ENCODE measurements at places on chromosomes 1 and 21.

GRCh38 chr21:25999921-26000582 is 170.5 kb downstream of the APP start:
- DNase-seq = peak; percentile 35

DNA sequence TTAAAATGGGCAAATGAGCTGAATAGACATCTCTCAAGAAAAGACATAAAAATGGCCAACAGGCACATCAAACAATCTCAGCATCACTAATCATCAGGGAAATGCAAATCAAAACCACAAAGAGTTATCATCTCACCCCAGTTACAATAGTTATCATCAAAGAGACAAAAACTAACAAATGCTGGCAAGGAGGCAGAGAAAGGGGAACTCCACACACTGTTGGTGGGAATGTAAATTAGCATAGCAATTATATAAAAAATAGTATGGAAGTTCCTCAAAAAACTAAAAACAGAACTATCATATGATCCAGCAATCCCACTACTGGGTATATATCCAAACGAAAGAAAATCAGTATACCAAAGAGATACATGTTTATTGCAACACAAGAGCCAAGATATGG is 68.7 kb downstream of the DENND1B start:
- no peak for DNase-seq

DNA sequence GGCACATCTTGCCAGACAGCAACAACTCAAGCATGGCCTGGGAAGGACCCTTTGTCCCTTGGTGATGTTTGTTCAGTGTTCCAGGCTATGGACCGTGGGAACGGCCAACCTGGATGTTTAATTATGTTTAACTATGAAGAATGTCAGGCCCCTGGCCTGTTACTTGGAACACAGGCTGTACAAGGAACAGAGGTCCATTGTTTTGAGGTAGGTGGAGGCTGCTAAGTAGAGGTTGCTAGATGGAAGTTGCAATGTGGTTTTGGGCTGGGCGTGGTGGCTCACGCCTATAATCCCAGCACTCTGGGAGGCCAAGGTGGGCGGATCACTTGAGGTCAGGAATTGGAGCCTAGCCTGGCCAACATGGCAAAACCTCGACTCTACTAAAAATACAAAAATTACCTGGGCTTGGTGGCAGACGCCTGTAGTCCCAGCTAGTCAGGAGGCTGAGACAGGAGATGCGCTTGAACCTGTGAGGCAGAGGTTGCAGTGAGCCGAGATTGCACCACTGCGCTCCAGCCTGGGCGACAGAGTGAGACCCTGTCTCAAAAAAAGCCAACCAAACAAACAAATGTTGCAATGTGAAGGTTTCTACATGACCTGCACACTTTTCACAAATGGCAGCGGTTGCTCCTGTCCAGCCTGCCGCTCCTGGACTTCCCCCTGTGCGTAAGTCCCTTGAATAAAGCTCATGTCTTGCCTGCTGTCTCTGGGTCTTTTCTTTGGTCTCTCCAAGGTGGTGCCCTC is 2.5 kb upstream of the LEFTY1 start:
- DNase-seq = no peak

DNA sequence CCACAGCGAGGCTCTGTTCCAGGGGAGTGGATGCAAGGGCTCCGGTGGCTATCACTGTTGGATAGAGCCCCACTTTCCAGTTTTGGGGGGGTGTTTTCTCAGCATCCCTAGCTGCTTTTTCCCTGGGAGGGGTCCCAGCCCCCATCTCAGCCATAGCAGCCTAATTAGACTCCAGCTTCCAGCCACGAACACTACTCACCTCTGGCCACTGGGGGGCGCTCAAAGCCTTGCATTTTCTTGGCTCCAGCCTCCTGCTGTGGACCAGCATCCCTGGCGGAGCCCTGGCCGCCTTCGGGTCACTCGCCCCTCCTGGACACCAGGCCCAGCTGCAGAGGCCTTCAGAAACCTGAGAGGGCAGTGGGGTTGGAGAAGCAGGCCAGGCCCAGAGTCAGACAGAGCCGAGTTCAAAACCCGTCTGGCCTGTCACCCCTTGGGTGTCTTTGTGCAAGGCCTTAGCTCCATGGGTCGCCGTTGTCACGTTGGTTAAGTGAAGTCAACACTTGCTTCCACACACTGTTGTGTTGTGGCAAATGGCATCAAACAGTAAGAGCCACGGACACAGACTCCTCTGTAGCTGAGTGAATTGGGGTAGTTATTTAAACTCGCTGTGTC is 93.5 kb upstream of the ACTL8 start:
- DNase-seq = peak; percentile 40

DNA sequence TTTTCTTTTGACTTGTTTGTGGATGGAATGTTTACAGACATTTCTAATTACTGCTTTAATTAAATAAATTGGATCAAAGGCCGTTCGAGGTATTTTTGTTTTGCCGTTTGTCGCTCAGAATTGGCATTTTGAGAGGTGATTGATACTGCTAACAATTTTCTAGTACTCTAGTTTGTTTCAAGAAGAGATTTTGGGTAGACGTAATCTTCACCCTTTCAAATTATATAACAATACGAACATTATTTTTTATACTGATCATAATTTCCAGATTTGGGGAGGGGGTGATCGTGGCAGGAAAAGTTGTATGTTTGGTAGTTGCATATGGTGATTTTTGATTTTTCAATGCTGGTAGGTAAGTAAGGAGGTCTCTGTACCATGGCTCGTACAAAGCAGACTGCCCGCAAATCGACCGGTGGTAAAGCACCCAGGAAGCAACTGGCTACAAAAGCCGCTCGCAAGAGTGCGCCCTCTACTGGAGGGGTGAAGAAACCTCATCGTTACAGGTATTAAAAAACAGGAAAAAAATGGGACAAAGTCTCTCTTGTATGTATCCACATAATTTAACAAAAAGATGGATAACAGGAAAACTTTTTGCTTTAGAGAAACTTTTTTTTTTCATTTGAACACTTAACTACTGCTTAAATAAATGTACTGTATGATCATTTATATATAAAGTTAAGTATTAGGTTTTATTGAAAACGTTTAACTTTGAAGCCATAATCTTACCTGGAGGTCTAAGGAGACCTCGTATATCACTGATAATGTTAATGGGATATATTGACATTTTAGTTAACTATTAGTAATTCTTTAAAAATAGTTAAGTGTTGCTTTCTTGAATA is 1.7 kb downstream of the H3-3A start:
- peak; percentile 61 for DNase-seq

GRCh38 chr1:193931356-193931755 is 744.9 kb upstream of the B3GALT2 start:
- DNase-seq = no peak

DNA sequence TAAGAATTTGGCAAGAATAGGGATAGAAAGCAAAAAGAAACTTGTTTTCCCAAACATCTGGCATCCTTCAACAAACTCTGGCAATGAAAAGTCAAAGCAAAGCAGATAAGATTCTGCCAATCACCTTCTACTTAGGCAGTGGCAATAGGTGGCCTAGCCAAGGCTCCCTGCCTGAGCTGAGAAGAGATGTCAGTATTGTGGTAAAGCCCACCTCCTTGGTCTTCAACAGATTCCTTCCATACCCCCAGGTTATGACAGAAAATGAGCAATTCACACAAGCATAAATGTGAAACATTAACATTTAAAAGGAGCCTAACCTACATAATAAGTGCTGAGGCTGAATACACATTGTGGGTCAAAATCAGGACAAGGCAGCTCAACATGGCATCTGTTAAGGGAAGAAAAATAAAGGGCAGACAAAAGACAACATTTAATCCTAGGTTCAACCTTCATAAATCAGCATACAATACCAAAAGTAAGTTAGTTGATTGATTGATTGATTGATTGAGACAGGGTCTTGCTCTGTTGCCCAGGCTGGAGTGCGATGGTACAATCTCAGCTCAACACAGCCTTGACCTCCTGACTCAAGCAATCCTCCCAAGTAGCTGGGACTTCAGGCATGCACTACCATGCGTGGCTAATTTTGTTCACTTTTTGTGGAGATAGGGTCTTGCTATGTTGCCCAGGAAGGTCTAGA is 123.1 kb downstream of the AKT3 start:
- DNase-seq = no peak

DNA sequence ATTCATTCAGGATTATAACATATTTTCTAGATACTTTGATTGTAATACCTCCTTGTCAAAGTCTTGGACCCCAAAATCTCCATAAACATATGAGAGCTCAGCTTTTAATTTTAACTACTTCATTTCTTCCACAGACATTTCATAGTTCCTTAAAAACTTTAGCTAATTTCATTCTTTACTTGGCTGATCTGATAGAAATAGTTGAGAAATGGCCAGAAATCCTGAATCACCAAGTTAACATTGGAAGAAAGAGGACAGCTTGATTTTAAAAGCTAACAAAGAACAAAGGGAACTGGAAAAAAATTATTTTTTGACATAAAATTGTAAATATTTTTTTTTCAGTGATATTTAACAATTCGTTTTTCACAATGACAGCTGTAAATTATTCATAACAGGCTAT is 216.5 kb downstream of the NTNG1 start:
- DNase-seq = no peak

- DNase-seq = peak; percentile 53
Observed at GRCh38 chr21:15592271-15592860, 137.4 kb upstream of the USP25 start.

DNA sequence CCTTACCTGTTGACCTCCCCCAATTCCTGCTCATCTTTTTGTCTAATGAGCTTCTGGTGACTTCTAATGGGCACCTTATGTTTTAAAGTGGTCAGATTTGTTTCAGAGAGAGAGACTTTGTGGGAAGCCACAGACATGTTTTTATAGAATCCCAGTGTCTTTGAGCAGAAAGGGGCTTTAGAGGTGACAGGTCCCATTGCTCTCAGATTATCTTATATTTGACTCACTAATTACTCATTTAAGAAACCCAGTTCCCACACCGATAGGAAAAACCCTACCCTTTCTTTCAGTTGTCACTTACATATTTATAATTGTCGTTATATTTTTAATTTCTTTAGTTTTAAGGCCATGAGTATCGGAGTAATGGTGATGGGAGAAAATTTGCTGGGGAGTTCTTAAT is 215.5 kb downstream of the CAMTA1 start:
- DNase-seq = no peak

DNA sequence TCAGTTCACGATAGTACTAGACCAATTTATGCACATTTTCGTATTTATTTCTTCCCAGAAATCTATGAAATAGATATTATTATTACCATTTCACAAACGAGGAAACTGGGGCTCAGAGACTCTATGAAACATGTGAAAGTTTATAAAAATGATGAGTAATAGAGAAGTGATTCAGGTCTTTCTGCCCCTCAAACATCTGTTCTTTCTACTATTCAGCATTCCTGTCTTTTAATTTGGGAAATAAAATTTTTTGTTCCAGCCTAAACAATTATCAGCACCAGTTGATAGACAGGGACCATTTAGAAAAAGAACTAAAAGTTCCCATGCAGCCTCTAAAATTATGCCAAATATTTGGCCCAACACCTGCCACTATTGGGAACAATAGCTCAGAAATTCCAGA is 585.1 kb downstream of the PTPRC start:
- no peak for DNase-seq

- no peak for DNase-seq
Observed at GRCh38 chr1:13892198-13892597, 192.2 kb downstream of the PRDM2 start.

- DNase-seq = no peak
Observed at GRCh38 chr1:66240491-66241484, 293.2 kb upstream of the SGIP1 start.

GRCh38 chr1:218718977-218719376 is 373.8 kb downstream of the TGFB2 start:
- no peak for DNase-seq
